Fibroblast of lung (primary cell): ENCODE measurements at places on chromosomes 3 and 15. TPM values are rescaled to one million over a fixed set of nuclear protein-coding genes. Genes with fewer than 3 reads are reported as not detected.

The TM6SF1 gene
- 2.3 and 3.6 TPM in 2 replicates for total RNA-seq

The CPN2 gene
- not detected in 2 replicates for total RNA-seq

The PPARG gene
- total RNA-seq = 14.9 and 42.8 TPM in 2 replicates

The TYRO3 gene
- 9.8 and 14.9 TPM in 2 replicates for total RNA-seq

The SLC6A1 gene
- total RNA-seq = not detected in 2 replicates

The ITIH1 gene
- not detected in 2 replicates for total RNA-seq

The HGD gene
- total RNA-seq = under 0.01 TPM in 1 of 2 replicates, not detected in the other

GRCh38 chr15:34434627-34435305 is 2.8 kb downstream of the GOLGA8A start:
- DNase-seq = no peak

- no peak for DNase-seq
These were observed 137.0 kb downstream of the TMCO5A start for GRCh38 chr15:38071211-38071972.

GRCh38 chr15:51403072-51403878 is 61.8 kb downstream of the GLDN start:
- peak; percentile 36 for DNase-seq

GRCh38 chr3:4778119-4778518 is 201.1 kb upstream of the BHLHE40 start:
- DNase-seq = no peak

GRCh38 chr3:123780656-123781055 is 103.5 kb downstream of the MYLK start:
- peak; percentile 70 for DNase-seq

DNA sequence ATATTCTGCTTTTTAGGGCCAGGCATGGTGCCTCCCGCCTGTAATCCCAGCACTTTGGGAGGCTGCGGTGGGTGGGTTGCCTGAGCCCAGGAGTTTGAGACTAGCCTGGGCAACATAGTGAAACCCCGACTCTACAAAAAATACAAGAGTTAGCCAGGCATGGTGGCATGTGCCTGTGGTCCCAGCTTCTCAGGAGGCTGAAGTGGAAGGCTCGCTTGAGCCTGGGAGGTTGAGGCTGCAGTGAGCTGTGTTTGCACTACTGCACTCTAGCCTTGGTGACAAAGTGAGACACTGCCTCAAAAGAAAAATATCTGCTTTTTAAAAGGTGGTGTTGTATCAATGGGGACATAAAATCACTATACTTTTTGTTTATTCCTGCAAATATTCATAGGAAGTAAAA is 112.8 kb downstream of the C3orf38 start:
- no peak for DNase-seq

GRCh38 chr3:114338651-114339357 is 45.0 kb downstream of the TIGIT start:
- DNase-seq = no peak

- peak; percentile 61 for DNase-seq
These were observed 60.6 kb downstream of the SLC12A8 start for GRCh38 chr3:125151916-125152315.

DNA sequence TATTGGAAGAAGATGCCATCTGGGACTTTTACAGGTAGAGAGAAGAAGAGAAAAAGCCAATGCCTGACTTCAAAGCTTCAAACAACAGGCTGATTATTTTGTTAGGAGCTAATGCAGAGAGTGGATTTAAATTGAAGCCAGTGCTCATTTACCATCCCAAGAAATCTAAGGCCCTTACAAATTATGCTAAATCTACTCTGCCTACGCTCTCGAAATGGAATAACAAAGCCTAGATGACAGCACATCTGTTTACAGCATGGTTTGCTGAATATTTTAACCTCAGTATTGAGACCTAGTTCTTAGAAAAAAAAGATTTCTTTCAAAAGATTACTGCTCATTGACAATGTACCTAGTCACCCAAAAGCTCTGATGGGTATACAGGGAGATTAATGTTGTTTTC is 16.2 kb downstream of the ARL14 start:
- no peak for DNase-seq

- no peak for DNase-seq
These were observed 30.9 kb upstream of the PCSK6 start for GRCh38 chr15:101520395-101520794.

DNA sequence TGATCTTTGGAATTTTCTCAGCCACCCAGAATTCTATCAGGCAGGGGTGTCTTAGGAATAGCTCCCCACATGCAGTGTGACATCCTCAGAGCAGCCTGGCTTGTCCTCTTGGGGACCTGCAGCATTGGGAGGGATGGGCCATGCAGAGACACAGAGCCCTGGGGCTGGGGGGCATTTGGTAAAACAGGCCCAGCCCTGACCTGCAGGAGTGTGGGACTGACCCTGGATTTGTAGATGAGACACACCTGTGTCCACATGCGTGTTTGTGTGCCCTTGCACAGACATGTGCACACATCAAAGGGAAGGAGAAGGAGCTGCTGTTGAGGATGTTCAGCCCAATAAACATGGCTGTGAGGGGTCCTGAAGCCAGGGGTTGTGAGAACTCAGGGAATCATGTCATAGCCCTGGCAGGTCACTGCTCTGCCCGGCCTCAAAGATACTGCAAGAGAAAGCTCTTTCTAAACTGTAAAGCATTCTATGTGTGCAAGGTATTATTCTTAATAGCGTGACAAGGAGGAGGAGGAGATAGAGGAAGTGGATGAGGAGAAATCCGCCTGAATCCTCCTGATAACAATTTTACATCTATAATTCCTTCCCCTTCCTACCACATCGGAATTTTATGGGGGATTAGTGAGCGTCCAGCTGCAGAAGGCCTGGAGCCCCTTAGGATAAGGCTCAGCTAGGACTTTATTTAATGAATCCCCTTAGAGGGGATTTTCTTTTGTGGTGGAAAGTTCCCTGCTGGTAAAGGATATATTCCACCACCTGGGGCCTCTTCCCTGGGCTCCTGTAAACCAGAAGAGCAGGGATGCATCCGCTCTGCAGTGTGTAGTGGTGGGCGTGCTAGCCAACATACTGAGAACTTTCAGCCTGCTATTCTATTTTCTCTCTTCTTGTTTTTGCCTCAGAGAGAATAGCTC is 245.5 kb downstream of the EPHB1 start:
- no peak for DNase-seq

- DNase-seq = no peak
These were observed 4.6 kb downstream of the CACNA1D start for GRCh38 chr3:53498806-53499641.

GRCh38 chr15:39622660-39623516 is 42.0 kb downstream of the THBS1 start:
- no peak for DNase-seq

DNA sequence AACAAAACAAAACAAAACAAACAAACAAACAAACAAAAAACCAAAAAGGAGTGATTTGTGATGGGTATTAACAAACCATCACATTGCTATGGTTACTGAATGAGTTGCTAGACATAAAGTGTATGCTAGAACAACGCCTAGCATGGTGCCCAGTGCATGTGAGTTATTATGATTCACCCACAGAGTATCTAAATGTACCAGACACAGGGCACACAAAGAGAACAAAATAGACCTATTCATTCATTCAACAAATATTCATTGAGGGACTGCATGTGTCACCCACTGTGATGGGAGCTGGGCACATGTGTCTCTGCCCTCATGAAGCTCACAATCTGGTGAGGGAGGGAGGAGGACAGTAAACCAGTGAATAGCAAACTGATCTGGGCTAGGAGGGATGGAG is 11.6 kb upstream of the ACAN start:
- DNase-seq = no peak

- no peak for DNase-seq
These were observed 49.0 kb downstream of the LRRN1 start for GRCh38 chr3:3847994-3848922.

GRCh38 chr15:60469893-60470641 is 8.9 kb downstream of the ICE2 start:
- DNase-seq = no peak

DNA sequence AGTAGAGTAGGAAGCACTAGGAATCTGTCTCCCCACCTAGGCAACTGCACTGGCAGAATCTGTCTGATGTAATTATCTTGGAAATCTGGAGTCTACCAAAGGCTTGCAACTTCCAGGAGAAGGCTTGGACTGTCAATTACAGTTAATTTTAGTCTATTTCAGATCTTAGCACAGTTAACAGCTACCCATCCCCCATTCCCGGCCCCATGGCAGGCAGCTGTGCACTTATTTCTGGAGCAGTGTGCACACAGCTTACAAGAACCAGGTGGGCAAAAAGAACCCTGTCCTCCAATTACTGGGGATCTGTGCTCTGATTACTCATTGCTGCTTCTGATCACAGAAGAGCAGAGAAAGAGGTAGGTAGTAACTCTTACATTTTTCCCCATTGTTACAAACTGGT is 12.3 kb upstream of the CDAN1 start:
- no peak for DNase-seq

GRCh38 chr3:8581806-8582445 is 62.7 kb downstream of the SSUH2 start:
- DNase-seq = no peak

DNA sequence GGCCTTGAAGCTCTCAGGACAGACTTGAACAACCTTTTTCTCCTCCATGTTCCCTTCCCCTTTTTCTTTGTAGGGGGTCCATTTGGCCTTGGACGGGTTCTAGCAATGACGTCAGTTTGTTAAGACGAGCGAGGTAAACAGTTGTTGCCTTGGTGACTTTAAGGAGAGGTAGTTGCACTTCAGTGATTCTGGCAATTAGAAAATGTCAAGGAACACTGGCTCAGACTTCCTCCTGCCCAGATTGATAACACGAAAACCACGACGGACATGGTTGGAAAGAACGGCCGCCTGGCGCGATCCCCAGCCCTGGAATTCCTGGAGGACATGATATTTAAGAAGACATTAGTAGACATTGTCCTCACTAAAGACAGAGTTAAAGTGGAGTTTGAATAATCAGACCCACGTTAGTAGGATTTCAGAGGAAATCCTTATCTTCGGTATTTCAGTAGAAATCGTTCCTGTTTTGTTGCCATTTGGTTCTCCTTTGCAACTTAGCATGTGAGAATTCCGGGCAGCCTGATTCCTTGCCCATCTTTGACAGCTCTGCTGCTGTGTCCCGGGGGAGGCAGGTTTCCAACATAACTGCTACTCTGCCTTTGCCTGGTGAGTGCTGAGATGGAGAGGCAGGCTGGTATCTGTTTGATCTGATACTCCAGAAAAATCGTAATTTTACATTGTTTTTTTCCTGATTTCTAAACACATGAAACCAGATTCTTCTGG is 87.3 kb downstream of the ST6GAL1 start:
- no peak for DNase-seq

DNA sequence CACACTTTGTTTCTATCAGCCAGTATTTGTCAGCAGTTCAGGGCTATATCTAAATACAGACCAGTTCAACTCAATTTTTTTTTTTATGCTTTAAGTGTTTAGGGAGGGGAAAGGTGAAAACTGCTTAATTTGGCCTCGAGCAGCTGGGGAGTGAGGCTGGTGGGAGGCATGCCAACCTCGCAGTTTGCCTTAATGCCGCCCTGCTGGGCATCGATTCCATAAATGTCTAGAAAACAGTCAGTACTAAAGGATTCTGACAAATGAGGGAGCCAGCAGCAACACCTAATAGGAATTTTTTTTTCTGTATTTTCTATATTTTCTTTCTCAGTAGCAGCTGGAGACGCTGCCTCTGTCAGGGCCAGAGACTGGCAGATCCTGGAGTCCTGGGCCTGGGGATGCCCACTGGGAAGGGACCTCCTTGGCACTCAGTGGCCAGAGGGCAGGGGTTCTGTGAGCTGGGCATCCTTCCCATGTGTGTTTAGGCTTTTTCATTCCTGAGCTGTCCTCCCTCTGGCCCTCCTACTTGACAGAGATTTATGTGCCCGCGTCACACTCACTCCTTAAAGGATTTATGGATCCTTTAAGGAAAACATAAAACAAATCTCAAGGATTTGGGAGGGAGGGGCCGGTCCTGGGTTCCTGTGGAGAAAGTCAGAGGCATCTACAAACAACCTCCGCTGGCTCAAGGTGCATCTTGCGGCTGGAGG is 117.8 kb downstream of the WNT5A start:
- DNase-seq = no peak
